ENCODE measurements at places on chromosomes 12 and 14.

- DNase-seq, result no peak
These were observed 19.0 kb upstream of the ANKRD9 start for GRCh38 chr14:102528431-102529170.

DNA sequence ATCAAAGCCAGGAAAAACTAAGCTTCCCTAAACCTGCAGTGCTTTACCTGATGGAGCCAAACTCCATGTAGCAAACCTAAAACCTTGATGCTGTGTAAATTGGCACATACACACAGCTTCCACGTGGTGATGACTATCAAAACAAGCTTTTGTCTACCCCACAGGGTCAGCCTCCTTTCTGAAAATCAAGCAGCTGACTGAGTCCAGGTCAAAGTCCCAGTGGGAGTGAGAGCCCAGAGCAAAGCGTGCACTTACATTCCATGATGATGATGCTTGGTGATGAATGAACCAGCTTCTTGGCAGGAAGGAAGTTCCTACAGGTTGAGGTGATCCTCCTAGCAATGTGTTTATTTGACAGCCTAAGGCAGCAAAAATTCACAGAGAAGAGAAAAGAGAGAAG, 630.0 kb upstream of the TBX3 start:
- no peak for DNase-seq

- no peak for DNase-seq
These were observed 13.4 kb downstream of the GMFB start for GRCh38 chr14:54475187-54475899.

DNA sequence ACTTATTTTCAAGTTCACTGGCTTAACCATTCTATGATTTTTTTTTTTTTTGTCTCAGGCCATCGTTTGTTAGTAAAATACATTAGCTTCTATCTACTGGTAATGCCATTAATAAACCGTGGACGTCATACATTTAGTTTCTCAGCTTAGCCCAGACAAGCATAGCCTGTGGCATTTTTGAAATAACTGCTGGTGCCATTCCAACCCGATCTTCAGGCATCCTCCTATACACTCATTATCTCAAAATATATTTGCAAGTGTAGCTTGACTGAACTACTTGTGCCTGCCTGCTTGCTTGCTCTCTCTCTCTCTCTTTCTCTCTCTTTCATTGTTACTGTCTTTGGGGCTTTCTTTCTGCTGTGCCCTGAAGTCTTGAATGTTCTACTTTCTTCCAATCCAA, 12.7 kb upstream of the MBIP start:
- no peak for DNase-seq

GRCh38 chr12:28938056-28938455, 211.0 kb upstream of the FAR2 start:
- DNase-seq, result no peak

DNA sequence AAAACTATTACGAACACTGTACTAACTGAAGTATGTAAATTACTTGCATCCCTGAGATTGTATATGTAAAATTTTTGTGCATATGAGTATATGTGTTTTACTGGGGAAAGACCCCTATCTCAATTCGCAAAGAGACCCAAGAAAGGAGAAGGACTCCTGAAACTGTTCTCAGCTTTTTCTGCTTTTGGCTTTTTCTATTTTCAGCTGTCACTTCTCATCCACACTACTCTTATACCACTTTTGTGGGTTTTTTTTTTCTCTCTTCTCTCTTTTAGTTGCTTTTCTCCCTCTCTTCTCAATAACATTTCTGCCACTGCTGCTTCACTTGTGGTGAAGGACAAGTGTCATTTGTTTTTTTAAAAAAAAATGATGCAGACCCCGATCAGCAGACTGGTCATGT, 39.8 kb downstream of the NIN start:
- no peak for DNase-seq

DNA sequence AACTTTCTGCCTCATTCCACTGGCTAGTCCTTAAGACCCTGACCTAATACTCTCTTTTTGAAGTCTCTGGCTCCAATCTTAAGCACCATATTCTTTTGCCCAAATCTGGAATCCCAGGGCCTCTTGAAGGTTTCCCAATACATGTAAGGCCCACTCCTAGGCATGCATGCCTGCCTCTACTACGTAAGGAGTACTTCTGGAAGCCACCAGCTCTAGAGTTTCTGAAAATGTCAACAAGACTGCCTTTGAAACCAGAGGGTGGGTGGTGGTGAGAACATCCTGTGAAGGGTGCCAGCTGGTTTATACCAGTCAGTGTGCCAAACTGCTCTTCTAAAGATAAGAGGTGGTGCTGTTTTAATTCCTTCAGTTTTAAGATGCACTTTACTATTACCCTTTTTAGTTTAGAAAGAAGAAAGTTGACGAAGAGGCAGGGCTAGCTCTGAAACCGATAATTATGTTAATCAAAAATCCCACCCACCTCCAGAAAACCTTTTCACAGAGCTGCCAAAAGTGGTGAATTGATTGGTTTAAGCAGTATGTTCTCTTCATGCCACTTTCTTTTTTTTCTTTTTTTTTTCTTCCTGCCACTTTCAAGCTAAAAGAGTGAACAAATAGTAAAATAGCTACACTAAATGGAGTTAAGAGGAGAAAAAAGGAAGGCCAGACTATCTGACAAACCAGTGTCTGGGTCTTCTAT, 8.7 kb upstream of the WDR89 start:
- DNase-seq, result peak; percentile 62

GRCh38 chr12:26090836-26091510, 33.9 kb downstream of the BHLHE41 start:
- DNase-seq, result no peak

GRCh38 chr12:56721216-56721615, 3.9 kb downstream of the NACA start:
- no peak for DNase-seq

DNA sequence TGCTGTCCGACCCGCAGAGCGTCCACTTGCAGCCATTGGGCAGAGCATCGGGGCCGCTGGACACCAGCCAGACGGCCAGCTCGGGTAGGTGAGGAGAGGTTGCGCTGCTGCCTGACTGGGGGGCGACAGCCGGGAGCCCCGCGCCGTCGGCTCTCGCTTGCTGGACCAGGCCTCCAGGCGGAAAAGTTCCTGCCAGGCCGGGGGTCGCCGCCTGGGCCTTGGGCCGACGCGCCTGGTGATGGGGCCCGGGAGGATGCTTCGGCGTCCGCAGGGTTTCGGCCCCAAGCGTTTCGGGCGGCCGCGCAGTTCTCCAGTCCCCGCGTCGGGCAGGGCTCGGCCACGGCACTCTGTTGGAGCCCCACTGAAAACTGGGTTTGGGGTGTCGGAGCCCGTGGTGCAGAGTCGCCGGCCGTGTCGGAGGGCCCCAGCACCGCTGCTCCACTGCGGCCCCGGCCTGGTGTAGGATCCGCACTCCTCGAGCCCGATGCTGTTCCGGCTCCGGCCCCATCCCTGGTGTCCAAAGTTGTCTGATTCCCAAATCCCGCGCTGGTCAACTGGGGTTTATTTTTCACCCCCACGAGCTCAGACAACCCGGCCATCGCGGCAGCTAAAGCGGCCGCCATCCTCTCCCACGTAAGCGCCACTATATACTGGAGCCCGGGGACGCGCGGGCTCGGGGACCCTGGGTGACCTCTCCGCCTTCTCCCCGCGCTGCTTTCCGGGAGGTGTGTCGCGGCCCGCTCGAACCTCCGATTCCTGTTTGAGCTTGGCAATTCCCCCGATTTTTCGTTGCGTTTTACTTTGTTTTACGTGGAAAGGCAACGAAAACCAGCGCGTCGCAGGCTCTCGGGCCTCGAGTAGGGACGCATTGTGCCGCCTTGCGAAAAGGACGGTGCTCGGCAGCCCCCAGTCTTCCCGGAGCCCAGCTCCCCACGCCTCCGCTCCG, 872 bp downstream of the VSX2 start:
- DNase-seq, result no peak

GRCh38 chr12:1670358-1671268, 20.3 kb upstream of the ADIPOR2 start:
- no peak for DNase-seq

DNA sequence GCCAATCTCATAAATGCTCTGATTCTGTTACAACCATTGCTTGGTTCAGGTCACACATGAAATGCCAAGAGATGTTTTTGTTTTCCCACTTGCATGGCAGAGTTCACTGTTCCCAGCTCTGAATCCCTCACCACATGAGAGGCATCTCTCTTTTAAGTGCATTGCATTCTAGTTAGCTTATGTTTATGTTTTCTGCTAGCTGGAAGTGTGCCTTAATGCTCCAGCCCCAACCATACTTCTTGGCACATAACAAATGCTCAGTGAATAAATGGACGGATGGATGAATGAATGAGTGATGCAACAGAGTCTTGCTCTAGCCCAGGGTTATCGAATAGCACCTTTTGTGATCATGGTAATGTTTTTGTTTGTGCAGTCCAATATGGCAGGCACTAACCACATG, 197.3 kb downstream of the PPM1H start:
- DNase-seq, result no peak

DNA sequence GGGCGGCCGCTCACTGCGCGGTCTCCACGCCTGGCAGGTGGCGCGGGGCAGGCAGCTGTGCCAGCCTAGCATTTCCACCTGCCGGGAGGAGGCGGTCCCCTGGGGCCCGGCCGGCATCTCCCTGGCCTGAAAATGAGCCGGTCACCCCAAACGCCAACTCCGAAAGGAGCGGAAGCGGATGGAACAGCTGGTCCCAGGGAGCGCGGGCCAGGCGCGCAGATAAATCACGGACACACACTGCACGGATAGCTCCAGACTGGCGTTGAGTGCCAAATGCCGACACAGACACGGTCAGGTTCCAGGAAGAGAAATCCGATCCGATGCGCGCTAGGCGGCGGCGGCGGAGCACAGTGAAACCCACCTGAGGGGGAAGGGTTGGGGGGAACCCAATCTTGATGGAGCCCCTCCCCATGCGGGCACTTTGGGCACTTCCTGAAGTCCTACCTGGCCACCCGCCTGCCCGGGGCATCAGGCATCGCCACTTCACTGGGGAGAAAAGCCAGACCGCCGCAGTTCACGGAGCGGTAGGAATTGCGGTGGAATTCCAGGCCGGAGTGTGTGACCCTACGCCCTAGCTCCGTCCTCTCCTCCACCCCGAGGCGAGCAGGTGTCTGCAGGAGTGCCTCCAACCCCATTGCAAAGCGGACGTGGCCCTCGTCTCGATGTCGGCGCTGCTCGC, 624 bp upstream of the PLEKHD1 start:
- DNase-seq, result no peak

GRCh38 chr14:20546877-20547276, 14.0 kb downstream of the RNASE9 start:
- DNase-seq, result no peak

DNA sequence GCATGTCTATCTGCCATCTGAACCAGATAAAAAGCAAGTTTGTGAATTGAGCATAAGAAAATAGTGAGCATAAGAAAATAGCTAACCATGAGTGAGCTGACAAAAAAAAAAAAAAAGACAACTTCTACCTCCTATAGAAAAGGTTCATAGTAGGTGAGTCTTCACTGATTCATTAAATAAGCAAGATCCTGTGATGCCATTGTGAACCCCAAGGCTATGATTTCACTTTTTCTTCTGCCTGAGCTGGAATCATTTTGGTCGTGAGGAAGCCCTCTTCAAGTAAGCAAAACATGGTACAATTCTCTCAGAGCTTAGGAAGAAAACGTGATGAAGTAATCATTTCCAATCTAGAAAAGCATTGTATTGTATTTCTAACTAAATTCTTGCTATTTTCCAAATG, 1.2 kb downstream of the PIK3C2G start:
- DNase-seq, result no peak

- DNase-seq, result no peak
These were observed 125.9 kb downstream of the ACSS3 start for GRCh38 chr12:81203671-81204204.

DNA sequence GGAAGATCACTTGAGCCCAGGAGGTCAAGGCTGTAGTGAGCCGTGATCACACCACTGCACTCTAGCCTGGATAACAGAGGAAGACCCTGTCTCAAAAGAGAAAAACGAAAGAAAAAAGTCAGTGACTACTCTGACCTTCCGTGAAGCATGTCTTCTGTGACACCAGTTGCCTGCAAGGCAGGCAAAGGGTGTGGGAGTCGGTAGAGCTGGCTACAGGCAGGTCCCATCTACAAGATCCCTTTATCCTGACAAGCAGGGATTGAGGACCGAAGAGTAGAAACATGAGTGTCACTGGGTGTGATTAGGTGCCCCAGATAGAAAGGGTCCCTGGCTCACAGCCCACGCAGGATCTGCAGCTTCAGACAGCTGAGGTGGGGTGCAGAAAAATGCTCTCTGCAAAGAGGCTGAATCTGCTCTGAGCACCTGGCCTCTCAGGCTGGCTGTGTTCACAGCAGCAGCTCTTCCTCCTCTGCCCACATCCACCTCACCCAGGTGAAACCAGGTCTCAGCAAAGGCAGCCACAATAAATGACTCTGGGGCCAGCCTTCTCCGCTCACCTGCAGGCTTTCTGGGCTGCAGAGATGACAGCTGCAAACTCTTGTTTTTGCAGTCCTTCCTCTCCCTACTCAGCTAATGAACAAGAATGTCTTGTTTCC, 28.6 kb upstream of the HSP90B1 start:
- DNase-seq, result no peak

GRCh38 chr14:94021416-94022157, 4.6 kb upstream of the OTUB2 start:
- DNase-seq, result peak; percentile 66

- no peak for DNase-seq
These were observed 137.5 kb downstream of the NRXN3 start for GRCh38 chr14:78307671-78308070.

DNA sequence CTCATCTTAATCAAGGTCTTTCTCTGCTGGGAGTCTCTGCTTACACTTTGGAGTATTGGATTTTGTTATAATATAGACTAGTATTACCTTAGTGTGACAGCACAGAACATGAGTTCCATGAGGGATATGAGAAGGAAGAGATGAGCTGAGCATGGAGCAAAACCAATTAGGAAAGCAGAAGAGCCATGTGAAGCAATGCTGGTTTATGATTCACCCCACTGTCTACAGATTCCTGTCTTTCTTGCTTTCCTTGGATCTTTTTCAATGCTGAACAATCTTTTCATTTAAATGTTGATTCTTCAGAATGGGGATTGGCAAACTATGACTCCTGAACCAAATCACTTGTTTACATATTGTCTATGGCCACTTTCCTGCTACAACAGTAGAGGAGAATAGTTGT, 70.4 kb upstream of the KITLG start:
- no peak for DNase-seq

- no peak for DNase-seq
These were observed 156.1 kb downstream of the DIO2 start for GRCh38 chr14:80055226-80055625.

GRCh38 chr12:253116-253831, 9.4 kb downstream of the SLC6A13 start:
- no peak for DNase-seq

Data from activated CD4-positive, alpha-beta T cell treated with anti-CD3 and anti-CD28 coated beads, Interleukin-2, amount 50 U/mL, for 16 hours (primary cell).